ENCODE measurements at places on chromosomes 6 and 20. TPM values are rescaled to one million over a fixed set of nuclear protein-coding genes. Genes with fewer than 3 reads are reported as not detected.

The HLA-DQB2 gene
- 0.10 TPM for polyA plus RNA-seq

The RNF39 gene
- polyA plus RNA-seq, result 0.73 TPM

The TMEM244 gene
- not detected for polyA plus RNA-seq

The PHACTR1 gene
- polyA plus RNA-seq, result 3.3 TPM

The FOXF2 gene
- polyA plus RNA-seq, result 13.1 TPM

The BPIFB3 gene
- polyA plus RNA-seq, result not detected

The E2F1 gene
- 3.5 TPM for polyA plus RNA-seq

The BPI gene
- polyA plus RNA-seq, result 0.09 TPM

The HTR1E gene
- polyA plus RNA-seq, result not detected

The SEC23B gene
- polyA plus RNA-seq, result 15.1 TPM

The TAP1 gene
- polyA plus RNA-seq, result 49.8 TPM

The SIRPB2 gene
- polyA plus RNA-seq, result 3.3 TPM

The C6orf141 gene
- polyA plus RNA-seq, result 2.3 TPM

The BTNL2 gene
- polyA plus RNA-seq, result not detected

The SRSF12 gene
- polyA plus RNA-seq, result 1.3 TPM

The SLC17A1 gene
- not detected for polyA plus RNA-seq

The GCNT2 gene
- 1.5 TPM for polyA plus RNA-seq

The ASIP gene
- polyA plus RNA-seq, result 0.80 TPM

The ARID1B gene
- polyA plus RNA-seq, result 36.2 TPM

The OR2H1 gene
- not detected for polyA plus RNA-seq

The DDO gene
- 2.0 TPM for polyA plus RNA-seq

The ERVFRD-1 gene
- 0.22 TPM for polyA plus RNA-seq

The LAMA2 gene
- polyA plus RNA-seq, result 54.2 TPM

The ZBTB12 gene
- polyA plus RNA-seq, result 10.1 TPM

The LSM2 gene
- 69.4 TPM for polyA plus RNA-seq

The GLP1R gene
- polyA plus RNA-seq, result 0.05 TPM

The TRIM15 gene
- not detected for polyA plus RNA-seq

The SIRPG gene
- 0.49 TPM for polyA plus RNA-seq

The WFDC2 gene
- 430 TPM for polyA plus RNA-seq

The DACT2 gene
- polyA plus RNA-seq, result 0.60 TPM

The ANKS1A gene
- polyA plus RNA-seq, result 38.0 TPM

The SIRPD gene
- polyA plus RNA-seq, result 0.53 TPM

The KIAA0408 gene
- polyA plus RNA-seq, result 14.9 TPM

The ZNF184 gene
- polyA plus RNA-seq, result 3.1 TPM

The HSP90AB1 gene
- polyA plus RNA-seq, result 600 TPM

The PROKR2 gene
- not detected for polyA plus RNA-seq

The CRIP3 gene
- polyA plus RNA-seq, result 1.1 TPM

The GMDS gene
- polyA plus RNA-seq, result 10.7 TPM

The TSPO2 gene
- not detected for polyA plus RNA-seq

The C20orf144 gene
- polyA plus RNA-seq, result 0.03 TPM

The VARS2 gene
- 10.3 TPM for polyA plus RNA-seq

The GJA10 gene
- polyA plus RNA-seq, result not detected

The PTCRA gene
- polyA plus RNA-seq, result not detected

The PAK5 gene
- 0.05 TPM for polyA plus RNA-seq

The ADAM33 gene
- 111 TPM for polyA plus RNA-seq

The CST2 gene
- polyA plus RNA-seq, result not detected

The CRISP3 gene
- 0.65 TPM for polyA plus RNA-seq

The ZC2HC1B gene
- polyA plus RNA-seq, result not detected

Data from urinary bladder (tissue), 4 donors.